ENCODE measurements at places on chromosomes 3 and 15.

GRCh38 chr15:100180921-100181320 lies 160.9 kb downstream of the ADAMTS17 start:
- DNase-seq = no peak

DNA sequence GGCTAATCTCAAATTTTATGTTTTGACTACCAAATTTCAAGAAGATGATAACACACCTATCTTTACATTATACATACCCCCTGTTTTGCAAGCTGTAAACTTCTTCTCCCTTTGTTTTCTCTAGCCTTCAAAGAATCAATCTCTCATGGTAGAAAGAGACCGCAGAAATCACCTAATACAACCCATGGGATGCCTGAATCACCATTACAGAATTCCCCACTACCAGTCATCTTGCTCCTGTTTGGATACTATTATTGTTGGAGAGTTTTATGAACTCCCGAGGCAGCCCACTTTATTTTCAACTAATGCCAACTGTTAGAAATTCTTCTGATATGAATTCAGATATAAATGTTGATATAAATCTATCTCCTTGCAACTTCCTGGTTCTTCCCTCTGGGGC lies 110.9 kb downstream of the FRMD5 start:
- DNase-seq = no peak

DNA sequence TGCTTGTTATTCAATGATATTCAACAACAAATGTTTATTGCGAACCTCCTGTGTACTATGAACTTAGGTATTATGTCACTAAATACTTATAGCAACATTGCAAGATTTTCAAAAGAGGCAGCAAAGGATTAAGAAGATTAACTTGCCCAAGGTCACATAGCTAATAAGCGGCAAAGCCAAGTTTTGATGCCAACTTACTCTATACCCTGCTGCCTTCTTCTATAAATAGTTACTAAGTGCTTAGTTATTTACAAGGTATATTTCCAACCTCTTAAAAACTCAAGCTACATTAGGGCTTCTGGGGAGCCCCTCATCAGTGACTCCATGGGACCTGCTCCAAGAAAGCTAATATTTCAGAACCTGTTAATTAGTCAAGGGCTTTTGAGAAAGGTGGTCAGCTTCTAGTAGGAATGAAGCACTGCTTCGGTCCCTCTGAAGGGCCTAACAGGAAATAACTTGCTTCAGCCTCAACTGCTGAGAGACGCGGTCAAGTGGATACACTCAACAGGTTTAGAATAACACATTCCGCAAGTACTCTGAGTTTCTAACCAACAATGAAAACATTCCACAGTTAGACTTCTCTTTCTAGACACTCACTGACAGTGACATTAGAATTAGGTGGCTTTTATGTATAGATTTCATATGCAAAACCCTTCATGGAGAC lies 125.5 kb downstream of the DGKG start:
- no peak for DNase-seq

GRCh38 chr3:152458376-152459117 lies 189.8 kb downstream of the MBNL1 start:
- no peak for DNase-seq

- DNase-seq = no peak
Measured at GRCh38 chr3:114700637-114701234, 406.9 kb downstream of the TIGIT start.

GRCh38 chr15:26724381-26725150 lies 48.3 kb downstream of the GABRB3 start:
- no peak for DNase-seq

DNA sequence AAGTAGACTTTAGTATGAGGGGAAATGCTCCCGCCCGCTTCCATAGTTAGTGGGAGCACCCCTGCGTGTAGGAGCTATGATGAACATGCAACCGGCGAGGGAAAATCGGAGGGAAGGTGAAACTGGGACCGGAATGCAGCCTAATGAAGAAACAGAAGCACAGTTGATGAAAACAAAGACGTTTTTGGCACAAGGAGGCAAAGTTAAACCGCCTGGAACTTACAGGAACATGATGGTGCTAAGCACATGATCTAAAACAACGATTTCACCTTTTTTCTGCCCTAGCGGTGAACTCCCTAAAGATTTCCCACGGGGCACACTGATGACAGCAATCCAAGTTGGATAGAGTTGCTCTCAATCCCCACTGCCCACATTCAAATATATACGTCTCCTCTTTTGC lies 49.4 kb upstream of the SPATA12 start:
- no peak for DNase-seq

DNA sequence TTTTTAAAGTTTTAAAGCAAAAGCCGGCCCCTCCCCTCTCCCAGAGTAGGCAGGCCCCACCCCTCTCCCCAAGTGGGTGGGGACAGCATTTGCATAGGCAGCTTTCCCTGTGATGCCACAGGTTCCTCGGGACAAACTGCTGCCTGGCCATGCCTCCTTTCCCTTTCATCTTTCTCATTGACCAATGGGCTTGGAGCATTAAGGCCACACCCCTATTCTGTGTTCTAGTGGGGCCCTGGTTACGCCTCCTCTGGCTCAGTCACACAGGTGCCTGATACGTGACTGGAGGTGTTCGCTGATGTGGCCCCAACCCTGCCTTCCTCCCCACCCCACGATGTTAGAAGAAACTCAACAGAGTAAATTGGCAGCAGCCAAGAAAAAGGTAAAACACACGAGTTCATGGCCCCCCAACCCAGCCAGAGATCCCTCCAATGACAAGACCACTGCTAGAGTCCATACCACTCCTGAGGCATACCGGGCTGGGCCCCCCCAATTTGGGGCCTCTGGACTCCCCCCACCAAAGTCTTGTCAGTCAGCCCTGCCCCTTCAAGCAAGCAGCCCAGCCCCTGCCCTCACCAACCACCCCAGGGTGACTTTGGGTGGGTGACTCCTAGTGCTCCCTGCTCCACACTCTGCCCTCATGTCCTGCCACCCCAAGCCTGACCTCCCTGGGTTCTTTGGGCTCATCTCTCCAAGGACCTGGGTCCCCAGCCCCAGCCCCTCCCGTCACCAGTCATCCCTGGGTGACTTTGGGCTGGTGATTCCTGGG lies 62.8 kb upstream of the CSPG4 start:
- DNase-seq = no peak

DNA sequence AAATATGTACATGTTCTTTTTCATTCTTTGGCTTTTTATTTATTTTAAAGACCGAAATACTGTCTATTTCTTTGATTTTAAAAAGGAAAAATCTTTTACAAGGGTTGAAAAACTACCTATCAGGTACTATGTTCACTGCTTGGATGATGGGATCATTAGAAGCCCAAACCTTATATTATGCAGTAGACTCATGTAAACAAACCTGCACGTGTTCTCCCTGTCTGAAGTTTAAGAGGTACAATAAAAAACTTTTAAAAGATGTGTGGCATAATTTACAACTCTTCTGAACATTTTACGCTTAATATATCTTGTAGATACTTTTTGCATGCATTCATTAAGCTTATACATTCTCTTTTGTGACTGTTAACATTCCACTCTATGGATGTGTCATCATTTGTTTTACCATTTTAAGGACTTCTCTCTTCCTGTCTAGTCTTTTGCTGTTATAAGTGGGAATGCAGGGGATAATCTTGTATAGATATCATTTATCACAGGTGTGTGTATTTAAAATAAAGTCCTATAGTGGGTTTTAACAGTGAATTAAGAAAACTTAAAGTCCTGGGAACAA lies 6.2 kb downstream of the MGA start:
- DNase-seq = no peak

DNA sequence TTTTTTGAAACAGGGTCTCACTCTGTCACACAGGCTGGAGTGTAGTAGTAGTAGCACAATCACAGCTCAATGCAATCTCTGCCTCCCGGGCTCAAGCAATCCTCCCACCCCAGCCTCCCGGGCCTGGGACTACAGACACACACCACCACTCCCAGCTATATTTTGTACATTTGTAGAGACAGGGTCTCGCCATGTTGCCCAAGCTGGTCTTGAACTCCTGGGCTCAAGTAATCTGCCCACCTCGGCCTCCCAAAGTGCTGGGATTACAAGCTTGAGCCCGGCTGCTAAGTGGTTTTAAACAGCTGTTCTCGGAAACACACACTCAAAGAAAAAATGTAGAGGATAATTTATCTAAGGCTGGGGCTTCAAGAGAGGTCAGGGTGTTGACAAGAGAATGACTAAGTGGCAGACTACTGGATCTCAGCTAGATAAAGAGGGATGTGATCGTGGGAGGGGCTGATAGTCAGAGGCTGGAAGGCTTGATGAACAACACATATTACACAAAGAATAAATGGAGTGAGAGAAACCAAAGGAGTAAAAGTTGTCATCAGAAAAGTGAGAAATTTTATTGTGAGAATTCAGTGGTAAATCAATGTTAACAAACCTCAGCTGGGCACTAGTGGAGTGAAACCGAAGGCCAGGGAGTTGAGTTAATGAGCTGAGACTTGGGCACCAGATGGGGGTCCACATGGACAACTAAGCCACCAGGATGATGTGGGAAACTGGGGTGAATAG lies 6.7 kb downstream of the CCR5AS start:
- DNase-seq = no peak

- DNase-seq = no peak
Measured at GRCh38 chr3:189766416-189766815, 135.2 kb downstream of the TP63 start.

DNA sequence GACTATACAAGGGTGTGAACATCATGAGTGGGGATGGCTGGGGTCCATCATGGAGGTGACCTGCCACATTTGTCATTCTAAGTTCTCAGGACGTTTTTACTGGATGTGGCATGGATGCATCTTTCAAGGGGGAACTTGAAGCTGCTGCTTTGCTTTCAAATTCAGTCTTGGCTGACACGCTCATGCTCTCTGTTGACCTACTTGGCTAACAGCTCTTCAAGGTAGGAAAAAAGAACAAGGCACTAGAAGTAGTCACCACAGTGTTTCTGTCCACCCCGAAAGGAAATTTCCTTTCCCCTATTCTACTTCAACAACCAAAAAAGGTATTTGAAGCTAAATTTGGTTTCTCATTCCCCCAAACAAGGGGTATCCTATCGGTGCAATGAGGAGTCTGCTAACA lies 15.0 kb downstream of the STIMATE start:
- no peak for DNase-seq

DNA sequence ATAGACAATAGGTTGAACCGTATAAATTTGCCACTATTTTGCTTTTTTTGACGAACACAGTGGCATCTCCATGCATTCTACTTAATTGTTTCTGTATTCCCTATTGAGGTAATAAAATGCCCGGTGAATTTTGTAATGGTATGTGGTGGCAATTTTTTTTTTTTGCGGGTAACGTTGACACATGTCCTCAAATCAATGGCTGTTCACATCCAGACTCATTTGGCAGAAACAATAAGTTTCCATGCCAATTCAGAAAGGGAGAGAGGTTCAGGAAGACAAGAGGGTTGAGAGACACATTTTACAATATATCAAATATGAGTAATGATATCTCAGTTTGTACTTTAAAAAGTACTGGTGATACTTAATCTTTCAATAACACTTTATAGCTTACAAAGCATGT lies 463.9 kb downstream of the WDR72 start:
- no peak for DNase-seq

GRCh38 chr3:170063691-170064090 lies 25.9 kb downstream of the GPR160 start:
- no peak for DNase-seq

DNA sequence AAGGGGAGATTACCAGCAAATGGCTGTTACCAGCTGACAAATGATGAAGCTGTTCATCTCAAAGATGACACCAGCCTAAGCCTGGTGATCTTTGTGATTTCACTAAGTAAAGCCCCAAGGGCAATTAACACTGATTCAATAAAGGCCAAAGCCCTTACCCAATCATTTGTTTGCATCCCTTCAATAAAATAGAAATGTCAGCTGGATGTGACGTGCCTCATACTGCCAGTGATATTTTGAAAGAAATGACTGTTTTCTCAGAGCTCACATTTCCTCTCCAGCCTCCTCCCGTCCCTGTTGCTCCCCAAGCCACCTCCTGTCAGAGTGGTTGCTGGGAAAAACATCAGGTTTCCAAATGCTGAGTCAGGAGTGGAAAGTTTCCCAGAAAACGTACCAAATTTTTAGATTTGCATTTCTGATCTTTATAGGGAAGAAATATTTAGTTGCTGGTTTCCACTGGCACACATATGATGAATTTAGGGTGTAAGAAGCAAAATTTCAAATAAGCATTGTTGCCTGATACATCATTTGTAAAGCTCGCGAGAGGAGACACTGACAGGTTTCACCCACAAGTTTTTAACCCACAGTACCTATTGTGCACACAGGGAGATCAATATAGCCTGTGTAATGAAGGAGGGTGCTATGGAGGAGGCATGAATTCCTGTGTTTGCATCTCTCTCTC lies 21.0 kb downstream of the C2CD4A start:
- no peak for DNase-seq

DNA sequence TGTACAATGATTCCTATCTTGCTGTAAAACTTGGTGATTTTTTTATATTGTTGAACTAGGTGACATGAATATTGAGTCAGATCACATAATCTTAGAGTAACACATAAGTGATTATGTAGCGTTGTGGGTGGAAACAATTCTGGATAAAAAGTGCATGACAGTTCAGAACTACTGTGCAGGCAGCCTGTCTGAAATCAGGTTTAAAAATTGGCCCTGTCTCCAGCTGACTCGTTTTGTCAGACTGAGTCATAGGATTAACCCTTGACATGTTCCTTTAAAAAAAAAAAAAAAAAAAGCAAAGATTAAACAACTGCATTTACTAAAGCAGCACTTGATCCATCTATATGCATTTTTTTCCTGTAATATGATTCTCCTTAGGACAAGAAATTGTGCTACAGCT lies 160.0 kb upstream of the CGNL1 start:
- DNase-seq = no peak

- DNase-seq = no peak
Measured at GRCh38 chr15:93566762-93567161, 477.8 kb upstream of the RGMA start.

DNA sequence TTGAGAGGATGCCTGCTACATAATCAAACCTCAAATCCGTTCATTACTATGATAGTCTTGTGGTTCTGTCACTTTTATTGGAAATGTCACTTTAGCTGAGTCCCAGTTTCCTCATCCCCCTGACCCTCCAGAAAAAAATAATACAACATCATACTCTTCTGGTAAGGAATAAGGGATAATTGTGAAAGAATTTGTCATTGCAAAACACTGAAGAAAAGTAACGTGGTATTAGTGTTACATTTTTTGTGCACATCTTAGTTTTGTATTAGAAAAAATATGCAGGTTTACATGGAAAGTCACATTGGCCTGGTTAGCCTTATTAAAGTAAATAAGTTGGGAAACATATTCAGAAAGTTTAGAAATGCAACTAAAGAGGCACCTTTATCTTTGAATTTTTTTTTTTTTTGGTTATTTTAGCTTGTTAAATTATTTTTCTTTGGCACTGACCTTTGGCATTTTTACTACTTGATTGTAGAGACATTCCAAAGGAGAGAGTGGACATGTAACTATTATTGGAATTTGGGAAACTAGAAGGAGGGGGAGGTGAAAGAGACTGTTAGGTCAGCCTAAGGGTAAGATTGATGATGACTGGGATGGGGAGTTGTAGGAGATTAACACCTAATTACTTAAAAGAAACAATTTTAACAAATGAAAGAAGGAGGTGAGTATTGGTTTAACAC lies 462.2 kb upstream of the RARB start:
- no peak for DNase-seq

DNA sequence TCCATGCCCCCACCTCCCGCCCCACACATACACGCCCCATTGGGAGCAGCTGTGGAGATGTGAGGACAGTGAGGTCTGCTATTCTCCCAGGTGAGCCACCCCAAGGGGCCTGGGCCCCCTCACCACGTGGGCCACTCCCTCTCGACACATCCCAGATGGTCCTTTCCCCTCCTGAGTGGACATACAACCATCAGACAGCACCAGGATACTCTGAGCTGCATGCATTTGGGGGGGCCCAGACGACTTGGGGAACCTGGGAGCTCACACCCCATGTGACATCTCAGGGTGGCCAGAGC lies 17.5 kb downstream of the FBLN2 start:
- DNase-seq = no peak

- no peak for DNase-seq
Measured at GRCh38 chr3:1962396-1963088, 136.1 kb upstream of the CNTN4 start.
